Activated CD4-positive, alpha-beta T cell treated with anti-CD3 and anti-CD28 coated beads, Interleukin-10, Interleukin-2, amounts not matched to agents 100 ng/mL and 50 ng/mL, durations not matched to agents 16 hours and 8 hours (primary cell): ENCODE measurements at places on chromosomes 2 and 18.

GRCh38 chr2:226131299-226131784 is 668.3 kb downstream of the IRS1 start:
- no peak for DNase-seq

GRCh38 chr2:188170356-188170755 is 121.3 kb upstream of the GULP1 start:
- no peak for DNase-seq

GRCh38 chr18:13308369-13308768 is 89.8 kb downstream of the LDLRAD4 start:
- peak; percentile 46 for DNase-seq

DNA sequence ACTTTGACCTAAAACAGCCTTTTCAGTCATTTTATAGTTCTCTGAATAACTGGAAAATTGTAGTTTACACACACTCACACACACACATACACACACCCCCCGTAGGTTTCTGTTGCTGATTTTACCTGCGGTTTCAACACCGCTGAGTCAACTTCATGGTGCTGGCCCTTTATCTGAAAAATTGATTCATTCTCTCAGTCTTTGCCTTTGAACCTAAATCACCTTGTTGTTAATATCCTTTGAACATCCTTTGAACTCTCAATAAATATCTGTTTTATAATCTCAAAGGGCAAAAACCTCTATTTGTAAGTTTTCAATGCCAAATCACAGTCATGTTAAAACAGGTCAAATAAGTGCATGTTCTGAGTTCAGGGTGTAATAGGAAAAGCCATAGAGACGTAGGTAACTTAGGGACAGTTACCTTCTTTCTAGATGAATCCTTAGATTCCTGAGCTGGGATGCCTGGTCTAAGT is 109.0 kb upstream of the BZW1 start:
- peak; percentile 81 for DNase-seq

DNA sequence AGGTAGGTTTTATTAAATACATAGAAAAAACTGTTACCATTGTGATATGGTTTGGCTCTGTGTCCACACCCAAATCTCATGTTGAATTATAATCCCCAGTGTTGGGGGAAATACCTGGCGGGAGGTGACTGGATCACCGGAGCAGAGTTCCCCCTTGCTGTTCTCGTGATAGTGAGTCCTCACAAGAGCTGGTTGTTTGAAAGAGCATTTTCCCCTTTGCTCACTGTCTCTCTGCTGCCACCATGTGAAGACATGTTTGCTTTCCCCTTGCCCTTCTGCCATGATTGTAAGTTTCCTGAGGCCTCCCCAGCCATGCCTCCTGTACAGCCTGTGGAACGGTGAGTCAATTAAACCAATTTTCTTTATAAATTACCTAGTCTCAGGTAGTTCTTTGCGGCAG is 352.7 kb upstream of the SLC39A10 start:
- DNase-seq: no peak

DNA sequence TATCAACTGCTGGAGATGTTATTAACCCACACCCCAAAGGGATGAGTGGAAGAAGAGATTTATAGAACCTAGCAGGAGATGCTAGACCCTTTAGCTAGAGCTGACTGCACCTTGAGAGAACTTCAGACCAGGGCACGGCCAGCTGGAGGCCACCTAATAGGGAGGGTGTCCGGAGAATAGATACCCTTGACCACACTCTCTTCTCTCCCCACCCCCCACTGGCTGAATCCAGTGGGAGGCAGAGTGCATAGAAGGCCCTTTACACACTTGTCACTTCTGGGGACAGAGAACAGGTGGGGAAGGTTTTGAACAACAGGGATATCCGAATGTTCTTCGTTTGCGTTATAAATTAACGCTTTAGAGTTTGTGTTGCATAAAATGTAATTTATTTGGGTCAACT is 84.6 kb downstream of the PHLPP1 start:
- no peak for DNase-seq

GRCh38 chr2:207801259-207801658 is 31.6 kb upstream of the FZD5 start:
- no peak for DNase-seq

DNA sequence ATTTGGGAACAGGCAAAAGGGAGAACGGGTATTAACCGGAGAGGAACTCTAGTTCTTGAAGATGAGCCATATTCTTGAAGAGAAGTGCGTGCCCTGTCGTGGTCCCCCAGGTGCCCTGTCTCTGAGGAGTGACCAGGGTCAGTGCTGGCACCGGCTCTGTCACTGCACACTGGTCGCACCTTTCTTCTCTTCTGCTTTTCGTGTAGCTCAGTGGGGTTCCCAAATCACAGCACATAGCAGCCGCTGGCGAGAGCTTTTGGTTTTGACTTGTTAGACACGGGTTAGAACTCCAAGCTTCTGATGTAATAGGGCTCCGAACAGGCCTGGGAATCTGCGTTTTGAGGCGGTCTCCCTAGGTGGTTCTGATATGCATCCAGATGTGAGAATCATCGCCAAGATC is 18.4 kb upstream of the LRRTM1 start:
- DNase-seq: no peak
